Uterus (tissue), 4 donors: ENCODE measurements at places on chromosomes 11 and 22. TPM values are rescaled to one million over a fixed set of nuclear protein-coding genes. Genes with fewer than 3 reads are reported as not detected.
A peak's percentile ranks its signal among the peaks of the same experiment; 100 is the strongest.

DNA sequence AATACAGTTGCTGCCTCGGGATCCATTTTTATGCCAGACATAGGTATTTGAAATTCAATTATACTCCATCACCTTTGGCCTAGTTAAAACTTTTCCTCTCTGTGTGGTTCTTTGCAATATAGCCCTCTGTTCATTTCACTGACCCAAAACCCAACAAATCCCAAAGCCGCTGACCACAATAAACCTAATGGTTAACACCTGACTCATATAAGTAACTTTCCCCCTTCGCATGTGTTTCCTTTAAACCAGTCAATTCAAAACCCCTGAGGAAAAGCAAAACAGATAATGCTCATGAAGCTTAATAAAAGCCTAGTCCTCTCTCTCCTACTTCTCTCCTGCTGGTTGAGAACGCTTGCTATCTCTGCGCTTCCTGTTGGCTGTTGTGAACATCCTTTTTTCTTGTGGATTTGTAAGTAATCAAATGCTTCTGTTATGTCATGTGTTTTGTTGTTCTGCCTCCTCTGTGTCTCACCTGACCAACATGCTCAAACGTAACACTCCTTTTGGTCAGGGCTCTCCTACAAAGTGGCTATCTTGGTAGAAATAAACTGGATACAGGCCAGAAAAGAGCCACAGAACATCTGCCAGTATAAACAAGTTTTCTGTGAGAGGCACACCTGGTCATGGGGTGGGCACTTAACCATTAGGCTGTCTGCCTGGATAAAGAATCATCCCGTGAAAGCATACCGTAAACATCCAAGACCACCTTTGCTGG, 652.6 kb downstream of the METTL15 start:
- no peak overlapping the region for H3K4me3 ChIP-seq
- H3K27ac ChIP-seq: no peak overlapping the region
- no peaks in the 10 kb centered on the region for H3K27me3 ChIP-seq

GRCh38 chr11:70755410-70756158, 357.3 kb downstream of the CTTN start:
- peaks cover 4% of the 10 kb centered on the region for H3K4me1 ChIP-seq
- no peak overlapping the region for H3K27ac ChIP-seq
- no peak overlapping the region for H3K4me3 ChIP-seq

Gene OR10A2
- total RNA-seq: not detected

Gene ROM1
- total RNA-seq: 0.77 TPM

GRCh38 chr22:42635531-42635930, 4.9 kb downstream of the ATP5MGL start:
- no peaks in the 10 kb centered on the region for H3K4me1 ChIP-seq
- H3K36me3 ChIP-seq: no peaks in the 10 kb centered on the region
- H3K27ac ChIP-seq: peak overlapping the region; percentile 54
- no peaks in the 10 kb centered on the region for H3K27me3 ChIP-seq
- DNase-seq: no peak

Gene KCNK4
- 0.76 TPM for total RNA-seq

DNA sequence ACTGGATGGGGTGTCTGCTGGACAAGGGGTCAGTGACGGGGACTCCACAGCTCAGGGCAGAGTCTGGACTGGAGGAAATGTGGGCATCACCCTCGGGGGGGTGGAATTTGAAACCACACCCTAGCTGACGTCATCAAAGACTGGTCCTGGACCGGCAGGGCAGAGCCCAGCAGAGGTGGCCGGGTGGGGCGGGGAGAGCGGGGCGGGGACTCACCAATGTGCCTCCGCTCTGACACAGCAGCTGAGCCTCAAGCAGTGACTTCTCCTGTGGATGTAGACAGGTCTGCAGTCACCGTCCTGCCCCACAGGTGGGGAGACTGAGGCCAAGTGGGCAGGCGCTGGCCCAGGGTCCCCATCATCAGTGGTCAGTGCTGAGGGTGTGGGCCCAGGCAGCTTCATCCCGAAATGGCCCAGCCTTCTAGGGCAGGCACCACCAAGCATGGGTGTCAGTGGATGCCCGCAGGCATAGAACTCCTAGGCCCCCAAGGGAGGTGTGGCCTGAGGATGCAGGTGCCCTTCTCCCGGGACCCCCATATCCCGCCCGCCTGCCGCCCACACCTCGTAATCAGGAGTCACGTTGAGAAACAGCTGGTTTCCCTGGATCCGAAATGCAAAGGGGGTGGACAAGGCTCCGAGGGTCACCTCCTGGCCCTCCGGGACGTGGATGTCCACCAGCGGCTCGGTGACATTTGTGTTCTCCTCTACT, 603 bp downstream of the CDHR5 start:
- DNase-seq: no peak

- no peaks in the 10 kb centered on the region for H3K27me3 ChIP-seq
- H3K4me3 ChIP-seq: no peak overlapping the region
- H3K27ac ChIP-seq: no peak overlapping the region
- no peak for DNase-seq
- H3K36me3 ChIP-seq: no peaks in the 10 kb centered on the region
These were observed 34.2 kb upstream of the SYT13 start for GRCh38 chr11:45320371-45320770.

DNA sequence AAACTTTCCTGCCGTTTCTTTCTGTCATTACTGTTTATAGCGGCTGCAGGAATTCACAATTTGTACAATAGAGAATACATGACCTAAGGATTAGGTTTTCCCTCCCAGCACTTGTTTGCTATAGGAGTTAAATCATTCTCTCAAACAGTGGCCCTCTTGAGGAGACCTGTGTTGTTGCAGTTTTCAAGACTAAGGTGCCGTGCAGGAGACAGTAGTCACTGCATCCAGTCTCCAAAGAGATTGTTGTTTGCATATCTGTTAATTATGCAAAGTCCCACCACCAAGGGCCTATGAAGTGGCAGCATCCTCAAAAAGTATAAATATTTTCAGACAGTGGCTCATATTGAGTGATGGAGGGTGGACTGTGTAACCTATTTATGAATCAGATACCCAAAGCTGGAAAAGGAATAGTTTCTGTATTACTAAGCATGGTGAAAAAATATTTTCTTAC, 2.3 kb downstream of the PRSS23 start:
- peak overlapping the region; percentile 91 for H3K27ac ChIP-seq
- DNase-seq: no peak
- H3K4me1 ChIP-seq: no peaks in the 10 kb centered on the region
- H3K27me3 ChIP-seq: no peaks in the 10 kb centered on the region
- no peaks in the 10 kb centered on the region for H3K36me3 ChIP-seq
- H3K4me3 ChIP-seq: peak overlapping the region; percentile 89

DNA sequence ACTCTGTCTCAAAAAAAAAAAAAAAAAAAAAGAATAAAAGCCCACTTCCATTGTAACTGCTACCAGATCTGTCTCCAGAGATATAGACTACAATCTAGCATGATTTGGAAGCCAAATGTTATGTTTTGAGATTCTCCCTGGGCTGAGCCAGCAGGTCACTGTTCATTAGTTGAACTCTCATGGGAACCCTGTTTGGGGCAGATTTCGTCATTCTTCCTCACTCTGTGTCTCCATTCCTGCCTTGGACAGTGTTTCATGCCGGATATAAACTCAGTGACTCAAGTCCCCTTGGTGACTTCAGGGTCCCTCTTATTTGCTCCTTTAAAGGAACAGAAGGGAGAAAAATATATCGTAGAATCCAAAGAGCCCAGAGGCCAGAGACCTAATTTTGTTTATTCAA, 378.1 kb downstream of the LARGE1 start:
- H3K36me3 ChIP-seq: no peaks in the 10 kb centered on the region
- peaks cover 3% of the 10 kb centered on the region for H3K4me1 ChIP-seq
- no peak overlapping the region for H3K4me3 ChIP-seq

Gene OR8B3
- total RNA-seq: not detected

Gene SYTL2
- 33.0 TPM for total RNA-seq

GRCh38 chr11:93192163-93192562, 5.6 kb downstream of the SLC36A4 start:
- no peak overlapping the region for H3K4me3 ChIP-seq
- no peaks in the 10 kb centered on the region for H3K36me3 ChIP-seq
- H3K4me1 ChIP-seq: no peaks in the 10 kb centered on the region
- H3K27me3 ChIP-seq: no peaks in the 10 kb centered on the region

Gene ASRGL1
- 10.9 TPM for total RNA-seq

GRCh38 chr22:22773979-22774604, 113.5 kb upstream of the IGLL5 start:
- H3K4me1 ChIP-seq: no peaks in the 10 kb centered on the region
- H3K27me3 ChIP-seq: no peaks in the 10 kb centered on the region
- no peak overlapping the region for H3K4me3 ChIP-seq
- H3K27ac ChIP-seq: no peak overlapping the region
- no peaks in the 10 kb centered on the region for H3K36me3 ChIP-seq

- H3K36me3 ChIP-seq: no peaks in the 10 kb centered on the region
- H3K4me1 ChIP-seq: no peaks in the 10 kb centered on the region
- H3K27ac ChIP-seq: no peak overlapping the region
These were observed 673.8 kb downstream of the NELL1 start for GRCh38 chr11:21343204-21343603.

Gene ANKK1
- not detected for total RNA-seq

DNA sequence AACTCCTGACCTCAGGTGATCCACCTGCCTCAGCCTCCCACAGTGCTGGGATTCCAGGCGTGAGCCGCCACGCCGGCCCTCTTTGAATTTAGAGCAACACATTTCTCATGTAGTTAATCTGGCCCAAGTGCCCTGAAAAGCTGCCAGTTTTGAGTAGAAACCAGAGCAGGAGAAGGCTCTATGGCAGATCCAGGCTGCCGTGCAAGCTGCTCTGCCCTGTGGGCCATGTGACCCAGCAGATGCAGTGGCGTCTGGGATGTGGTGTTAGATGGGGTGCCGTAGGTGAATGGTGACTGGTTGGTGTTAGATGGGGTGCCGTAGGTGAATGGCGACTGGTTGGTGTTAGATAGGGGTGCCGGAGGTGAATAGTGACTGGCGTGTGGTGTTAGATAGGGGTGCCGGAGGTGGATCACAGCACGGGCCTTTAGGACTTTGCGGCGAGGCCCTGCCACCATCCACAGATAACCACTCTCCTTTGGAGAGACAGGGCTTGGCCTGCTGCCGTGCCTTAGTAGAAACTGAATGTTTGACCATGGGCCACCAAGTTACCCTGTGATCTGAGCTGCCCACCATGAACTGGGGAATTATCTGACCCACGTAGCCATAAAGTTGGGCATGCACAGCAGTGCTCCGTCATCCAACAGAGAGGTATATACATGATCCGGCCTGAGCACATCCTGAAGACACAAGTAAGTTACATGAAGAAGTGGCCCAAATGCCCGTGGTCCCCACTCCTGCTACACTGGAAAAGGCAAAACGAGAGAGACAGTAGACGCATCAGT, 32.7 kb downstream of the ASCL2 start:
- H3K4me1 ChIP-seq: no peaks in the 10 kb centered on the region
- DNase-seq: no peak
- H3K27ac ChIP-seq: no peak overlapping the region
- H3K27me3 ChIP-seq: no peaks in the 10 kb centered on the region

GRCh38 chr11:47616726-47617416, 22.7 kb upstream of the C1QTNF4 start:
- H3K27me3 ChIP-seq: no peaks in the 10 kb centered on the region
- no peaks in the 10 kb centered on the region for H3K4me1 ChIP-seq
- no peak overlapping the region for H3K27ac ChIP-seq
- H3K4me3 ChIP-seq: no peak overlapping the region
- H3K36me3 ChIP-seq: no peaks in the 10 kb centered on the region
- peak; percentile 63 for DNase-seq

Gene OR5AN1
- total RNA-seq: not detected
